ENCODE measurements at places on chromosomes 12 and 14.
A peak's percentile ranks its signal among the peaks of the same experiment; 100 is the strongest.

DNA sequence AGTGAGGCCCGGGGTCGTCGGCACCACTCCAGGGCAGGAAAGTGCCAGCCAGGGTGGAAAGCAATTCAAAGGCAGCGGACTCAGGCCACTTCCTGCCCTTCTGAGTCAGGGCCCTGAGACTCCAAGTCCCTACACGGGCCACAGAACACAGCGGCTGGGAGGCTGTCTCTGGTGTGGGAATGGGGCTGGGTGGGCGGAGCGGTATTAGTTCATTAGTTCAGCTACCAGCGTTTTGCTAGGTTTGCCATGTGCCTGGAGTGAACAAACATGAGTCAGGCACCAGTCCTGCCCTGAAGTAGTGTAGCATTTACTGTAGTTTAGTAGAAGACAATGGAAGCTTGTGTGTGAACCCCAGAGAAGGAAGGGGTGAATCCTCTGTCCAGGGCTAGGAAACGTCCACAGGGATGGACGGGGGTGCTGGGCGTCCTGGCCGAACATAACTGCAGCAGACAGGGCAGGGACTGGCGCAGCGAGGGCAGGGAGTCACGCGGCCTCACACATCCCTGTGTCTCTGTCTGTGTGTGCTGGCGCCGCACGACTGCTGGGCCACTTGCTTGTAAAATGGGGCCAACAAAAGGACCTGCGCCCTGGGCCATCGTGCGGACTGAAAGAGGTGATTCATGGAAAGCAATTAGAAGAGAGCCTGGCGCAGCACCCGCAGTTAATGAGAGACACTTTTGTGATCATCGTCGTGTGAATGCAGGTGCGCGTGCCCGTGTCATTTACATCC, 186.4 kb upstream of the PRMT8 start:
- DNase-seq: peak; percentile 72

DNA sequence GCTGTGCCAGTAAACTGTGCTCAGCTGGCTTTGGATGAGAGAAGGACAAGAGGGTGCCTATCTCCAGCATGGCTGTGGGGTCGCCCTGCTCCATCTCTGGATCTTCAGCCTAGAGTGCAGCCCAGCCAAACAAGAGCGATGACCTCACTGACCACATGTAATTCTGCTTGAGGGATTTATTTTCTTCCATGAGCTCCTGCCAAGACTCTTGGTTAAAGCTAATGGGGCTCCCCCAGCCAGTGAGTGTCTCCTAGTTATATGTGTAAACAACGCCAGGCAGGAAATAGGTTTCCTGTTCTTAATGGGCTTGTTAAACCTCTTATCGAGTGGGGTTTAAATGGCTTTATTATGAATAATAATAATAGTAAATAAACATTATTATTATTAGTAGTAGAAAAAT, 397.2 kb downstream of the NRXN3 start:
- peak; percentile 46 for DNase-seq

- DNase-seq: peak; percentile 55
These were observed 15.8 kb upstream of the KRAS start for GRCh38 chr12:25266497-25266896.

DNA sequence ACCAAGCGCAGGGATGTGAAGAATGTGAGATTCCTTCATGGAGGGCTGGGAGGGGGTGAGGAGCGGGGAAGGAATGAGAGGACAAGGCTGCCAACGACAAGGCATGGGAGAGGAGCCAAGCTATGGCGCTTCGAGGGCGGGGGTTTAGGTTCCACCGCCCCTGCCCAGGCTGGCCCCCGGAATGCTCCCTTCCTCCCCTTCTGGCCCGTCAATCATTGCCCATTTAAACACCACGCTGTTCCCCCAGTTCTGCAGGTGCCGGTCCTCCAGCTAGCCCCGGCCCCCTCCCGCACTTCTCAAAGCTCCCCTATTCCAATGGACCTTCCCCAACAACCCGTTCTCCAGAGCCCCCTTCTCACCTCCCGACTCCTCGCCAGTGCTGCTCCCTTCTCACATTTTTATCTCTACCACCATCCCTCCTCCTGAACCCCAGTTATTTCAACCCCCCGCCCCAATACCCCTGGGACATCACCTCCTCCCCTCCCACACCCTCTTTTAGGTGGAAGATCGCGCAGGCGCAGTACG, 428 bp downstream of the RNF41 start:
- DNase-seq: peak; percentile 92

- no peak for DNase-seq
These were observed 58.8 kb upstream of the GPR68 start for GRCh38 chr14:91303091-91303923.

GRCh38 chr12:38502415-38502814, 185.8 kb downstream of the ALG10B start:
- no peak for DNase-seq

GRCh38 chr14:30272848-30273832, 285.8 kb upstream of the G2E3 start:
- DNase-seq: no peak

DNA sequence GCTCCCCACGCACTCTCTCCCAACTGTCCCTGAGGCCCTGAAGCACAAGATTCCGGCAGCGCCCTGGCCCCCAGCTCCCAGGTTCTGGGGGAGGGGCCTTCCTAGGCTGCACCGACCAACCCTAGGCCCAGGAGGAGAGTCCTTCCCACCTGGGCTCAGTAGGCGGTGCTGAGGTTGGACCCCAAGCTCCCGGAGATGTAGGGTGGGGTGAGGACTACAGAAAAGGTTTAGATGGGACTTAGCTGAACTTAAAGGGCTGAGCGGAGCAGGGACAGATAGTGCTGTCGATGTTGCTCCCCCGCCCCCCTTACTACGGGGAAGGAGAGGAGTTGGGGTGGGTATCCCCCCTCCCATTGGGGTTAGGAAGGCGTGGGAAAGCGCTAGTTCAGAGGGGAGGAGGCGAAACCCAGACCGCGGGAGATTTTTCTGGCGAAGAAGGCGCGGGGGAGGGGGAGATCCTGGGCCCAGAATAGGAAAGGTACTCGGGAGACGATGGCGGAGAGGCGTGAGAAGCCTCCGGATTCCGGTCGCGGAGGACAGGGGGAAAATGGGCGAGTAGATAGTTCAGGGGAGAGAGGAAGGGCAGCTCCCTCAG, 4.2 kb upstream of the BAZ2A start:
- DNase-seq: no peak

DNA sequence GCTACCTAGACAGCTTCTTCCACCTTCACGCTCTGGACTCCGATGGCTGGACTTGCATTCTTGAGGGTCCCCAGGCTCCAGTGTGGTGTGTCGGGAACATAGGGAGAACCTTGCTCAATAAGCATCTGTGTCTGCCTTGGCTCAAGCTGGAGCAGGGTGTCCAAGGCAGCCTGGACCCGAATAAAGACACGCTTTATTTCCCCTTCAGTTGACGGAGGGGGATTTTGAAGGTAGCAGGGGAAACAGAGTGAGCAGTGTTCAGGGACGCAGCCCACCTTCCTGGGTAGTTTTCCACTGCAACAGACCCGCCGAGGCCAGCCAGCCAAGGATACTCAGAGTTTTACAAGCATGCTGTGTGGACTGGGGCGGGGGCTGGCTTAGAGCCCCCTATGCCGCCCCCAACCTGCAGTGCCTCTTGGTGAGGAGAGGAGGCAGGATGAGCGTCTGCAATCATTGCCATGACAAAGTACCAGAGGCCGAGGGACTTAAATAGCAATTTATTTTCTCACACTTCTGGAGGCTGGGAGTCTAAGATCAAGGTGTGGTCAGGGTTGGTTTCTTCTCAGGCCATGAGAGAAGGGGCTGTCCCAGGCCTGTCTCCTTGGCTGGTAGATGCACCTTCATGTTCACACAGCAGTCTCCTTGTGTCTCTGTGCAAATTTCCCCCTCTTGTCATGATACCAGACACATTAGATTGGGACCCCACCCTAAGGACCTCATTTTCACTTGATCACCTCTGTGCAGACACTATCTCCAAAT, 201.2 kb downstream of the CHST11 start:
- DNase-seq: no peak

DNA sequence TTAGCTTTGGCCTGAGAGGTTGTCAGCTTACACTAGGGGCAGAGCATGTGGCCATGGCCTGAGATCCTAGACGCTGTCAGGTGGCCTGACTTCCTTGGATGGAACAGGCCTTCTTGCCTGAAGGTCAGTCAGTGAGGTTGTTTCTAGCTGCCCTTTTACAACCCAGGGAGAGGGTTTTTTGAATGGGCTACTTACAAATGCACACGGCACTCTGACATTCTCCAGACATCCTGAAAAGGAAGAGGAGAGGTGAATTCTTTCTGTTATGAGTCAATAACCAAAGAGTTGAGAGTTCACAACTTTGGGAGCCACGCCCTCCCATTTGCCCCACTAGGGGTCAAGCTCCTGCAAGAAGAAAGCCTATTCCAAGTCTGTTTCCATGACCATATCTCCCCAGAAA, 7.8 kb downstream of the KRT76 start:
- no peak for DNase-seq

DNA sequence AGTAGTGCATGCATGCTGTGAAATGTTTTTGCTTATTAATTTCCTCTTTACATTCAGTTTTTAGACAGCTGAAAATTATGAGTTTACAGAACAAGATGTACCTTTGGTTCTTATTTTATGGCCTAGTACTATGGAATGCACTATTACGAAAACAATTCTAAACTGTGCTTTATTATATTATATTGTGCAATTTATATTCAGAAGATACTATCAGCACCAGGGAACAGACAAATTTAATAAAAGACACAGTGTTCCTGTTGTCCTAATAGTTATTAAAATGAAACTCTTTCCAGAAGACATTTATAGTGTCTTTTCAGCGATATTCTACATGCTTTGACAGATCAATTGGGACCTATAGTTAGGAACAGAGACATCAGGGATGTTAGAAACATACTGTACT, 427.3 kb downstream of the BTG1 start:
- no peak for DNase-seq

DNA sequence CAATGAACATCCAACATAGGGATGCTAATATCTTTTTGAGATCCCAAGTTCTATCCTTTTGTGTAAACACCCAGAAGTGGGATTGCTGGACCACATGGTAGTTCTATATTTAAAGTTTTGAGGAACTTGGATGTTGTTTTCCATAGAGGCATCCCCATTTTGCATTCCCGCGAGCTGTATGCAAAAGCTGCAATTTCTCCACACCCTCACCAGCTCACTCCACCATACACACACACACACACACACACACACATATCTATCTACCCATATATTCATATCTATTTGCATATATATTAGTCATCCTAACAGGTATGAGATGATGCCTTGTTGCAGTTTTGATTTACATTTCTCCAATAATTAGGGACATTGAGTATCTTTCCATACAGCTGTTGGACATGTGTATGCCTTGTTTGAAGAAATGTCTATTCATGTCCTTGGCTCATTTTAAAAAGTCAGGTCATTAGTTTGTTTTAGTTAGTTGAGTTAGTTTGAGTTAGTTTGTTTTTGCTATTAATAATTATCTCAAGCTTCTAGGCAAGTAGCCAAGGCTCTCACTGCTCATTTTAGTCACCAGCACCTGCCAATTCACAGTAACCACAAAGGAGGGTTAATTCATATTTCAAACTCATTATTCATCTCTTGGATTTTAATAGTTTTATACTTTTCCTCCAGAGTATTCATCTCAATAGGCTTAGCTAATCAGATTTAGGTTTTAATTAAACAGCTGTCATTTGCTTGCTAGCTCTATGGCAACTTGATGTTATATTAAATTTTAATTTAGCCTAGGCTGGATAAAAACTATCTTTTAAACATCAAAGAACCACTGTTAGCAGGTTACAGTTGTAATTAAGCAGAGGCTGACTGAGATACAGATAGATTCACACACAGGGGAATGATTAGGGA, 1435.9 kb upstream of the TMEM132C start:
- DNase-seq: no peak

DNA sequence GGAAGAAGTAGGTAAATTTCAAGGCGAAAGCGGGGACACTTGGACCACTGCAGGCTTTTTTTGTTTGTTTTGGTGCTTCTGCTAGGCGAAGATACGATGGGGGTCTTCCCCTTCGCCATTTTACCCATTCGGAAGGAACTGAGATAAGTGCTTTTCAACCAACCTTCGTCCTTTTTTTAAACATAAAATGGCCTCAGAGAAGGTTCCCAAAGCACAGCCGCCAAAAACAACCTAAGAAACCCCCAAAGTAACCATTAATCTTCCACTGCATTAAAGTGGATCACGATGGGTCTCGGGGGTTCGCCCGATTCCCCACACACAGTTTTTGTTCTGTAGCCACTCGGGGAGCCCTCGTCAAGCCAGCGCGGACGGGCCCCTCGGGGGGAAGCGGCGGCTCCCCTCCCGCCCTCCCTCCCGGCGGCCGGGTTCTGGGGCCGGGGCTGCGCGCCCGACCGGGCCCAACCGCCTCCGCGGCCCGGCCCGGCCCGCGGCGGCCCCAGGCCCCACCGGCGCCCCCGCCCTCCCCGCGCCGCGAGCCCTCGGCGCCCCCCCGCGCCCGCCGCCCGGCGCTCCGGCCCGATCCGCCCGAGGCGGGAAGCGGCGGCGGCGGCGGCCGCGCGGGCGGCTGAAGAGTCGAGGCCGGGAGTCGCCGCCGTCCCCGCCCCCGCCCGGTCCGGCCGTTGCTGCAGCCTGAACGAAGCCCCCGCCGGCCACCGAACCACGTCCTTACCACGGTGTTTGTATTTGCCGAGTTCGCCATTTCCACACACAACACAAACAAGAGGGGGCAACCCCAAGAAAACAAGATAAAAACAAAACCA, 790 bp downstream of the GTF2A1 start:
- peak; percentile 30 for DNase-seq

GRCh38 chr14:51871846-51872245, 11.4 kb downstream of the GNG2 start:
- DNase-seq: no peak

DNA sequence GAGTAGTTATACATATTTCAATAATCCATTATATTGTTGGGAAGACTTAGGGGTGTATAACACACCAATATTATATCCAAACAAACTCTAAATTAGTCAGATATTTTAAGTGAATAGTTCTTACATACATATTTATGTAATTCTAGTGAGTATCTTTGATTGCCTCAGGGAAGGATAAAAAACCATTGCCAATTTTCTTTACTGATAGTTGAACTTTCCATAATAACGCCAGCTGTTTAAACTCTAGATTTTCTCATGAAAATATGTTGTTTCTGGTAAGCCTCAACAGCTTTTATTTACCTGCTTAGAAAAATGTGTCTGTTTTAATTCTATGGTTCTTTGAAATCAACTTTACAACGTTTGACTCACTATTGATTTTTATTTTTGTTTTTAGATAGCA, 959.6 kb upstream of the NOVA1 start:
- no peak for DNase-seq

DNA sequence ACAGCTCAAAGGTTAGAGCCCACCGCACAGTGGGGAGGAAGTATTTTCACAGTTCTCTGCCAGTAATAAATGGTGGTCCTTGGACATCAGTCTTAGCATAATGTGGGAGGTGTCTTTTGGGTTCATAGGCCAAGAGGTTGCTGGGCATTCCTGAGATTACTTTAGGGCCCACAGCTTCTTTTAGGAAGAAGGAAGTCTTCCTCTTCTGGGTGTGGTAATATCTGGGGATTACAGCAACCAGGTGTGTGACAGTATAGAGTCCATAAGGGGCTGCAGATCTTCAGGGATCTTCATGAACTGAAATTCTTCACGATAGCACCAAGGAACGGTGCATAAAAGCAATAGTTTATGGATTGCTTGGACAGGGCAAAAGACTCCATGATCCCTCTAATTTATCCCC, 56.2 kb upstream of the PTGR2 start:
- no peak for DNase-seq

- peak; percentile 31 for DNase-seq
These were observed 3.6 kb upstream of the CFAP73 start for GRCh38 chr12:113145720-113146551.

- DNase-seq: peak; percentile 73
These were observed at the start of gene NTF3 for GRCh38 chr12:5432011-5432400. TSS of gene NTF3 (plus strand) at chr12:5432108. CDS start at chr12:5432325, 217 bp downstream.

GRCh38 chr12:113278633-113279032, 56.3 kb downstream of the SLC8B1 start:
- DNase-seq: no peak

All from AG10803 (cell line).